ENCODE measurements at places on chromosomes 6 and 20. TPM values are rescaled to one million over a fixed set of nuclear protein-coding genes. Genes with fewer than 3 reads are reported as not detected.
A peak's percentile ranks its signal among the peaks of the same experiment; 100 is the strongest.

DNA sequence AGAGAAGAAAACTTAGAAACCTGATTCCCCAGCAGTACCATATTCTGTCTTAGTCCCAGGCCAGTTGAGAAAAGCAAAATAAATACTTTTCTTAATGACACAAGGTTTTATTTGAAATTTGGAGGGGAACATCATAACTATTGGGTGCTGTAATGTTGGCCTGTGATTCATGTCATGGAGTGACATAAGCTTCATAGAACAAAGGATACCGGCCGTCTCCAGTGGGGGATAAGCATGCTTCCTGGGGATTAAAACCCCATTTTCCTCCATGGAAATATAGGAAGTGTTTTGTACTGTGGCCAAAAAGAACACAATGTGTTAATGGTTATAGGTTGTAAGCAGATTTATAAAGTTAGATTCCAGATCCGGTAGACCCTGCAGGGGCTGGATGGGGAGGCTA is 18.0 kb downstream of the MTHFD1L start:
- no peaks in the 10 kb centered on the region for H3K27me3 ChIP-seq
- H3K36me3 ChIP-seq: peaks cover 14% of the 10 kb centered on the region
- DNase-seq: no peak
- no peak overlapping the region for H3K27ac ChIP-seq

The UFL1 gene
- 43.9 TPM for polyA plus RNA-seq

DNA sequence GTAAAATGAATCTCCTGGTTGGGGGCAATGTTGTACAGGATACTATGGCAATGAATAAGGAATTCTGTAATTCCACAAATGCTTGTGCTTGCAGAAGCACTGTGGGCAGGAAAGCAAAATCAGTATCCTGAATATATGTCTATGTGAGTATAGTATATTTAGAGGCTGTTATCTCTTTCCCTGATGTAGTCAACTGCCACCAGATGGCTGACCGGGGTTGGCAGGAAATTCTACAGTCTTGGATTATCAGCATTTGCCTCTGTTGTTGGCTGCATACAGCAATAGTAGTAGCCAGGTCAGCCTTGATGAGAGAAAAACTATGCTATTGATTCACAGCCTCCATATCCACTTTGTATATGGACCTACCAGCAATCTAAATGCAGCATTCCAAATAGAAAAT is 425.1 kb upstream of the JAG1 start:
- DNase-seq: peak; percentile 23
- H3K36me3 ChIP-seq: no peaks in the 10 kb centered on the region
- no peak overlapping the region for H3K27ac ChIP-seq
- no peak overlapping the region for H3K4me3 ChIP-seq
- H3K27me3 ChIP-seq: no peaks in the 10 kb centered on the region

The EPB41L1 gene
- 27.5 TPM for polyA plus RNA-seq

DNA sequence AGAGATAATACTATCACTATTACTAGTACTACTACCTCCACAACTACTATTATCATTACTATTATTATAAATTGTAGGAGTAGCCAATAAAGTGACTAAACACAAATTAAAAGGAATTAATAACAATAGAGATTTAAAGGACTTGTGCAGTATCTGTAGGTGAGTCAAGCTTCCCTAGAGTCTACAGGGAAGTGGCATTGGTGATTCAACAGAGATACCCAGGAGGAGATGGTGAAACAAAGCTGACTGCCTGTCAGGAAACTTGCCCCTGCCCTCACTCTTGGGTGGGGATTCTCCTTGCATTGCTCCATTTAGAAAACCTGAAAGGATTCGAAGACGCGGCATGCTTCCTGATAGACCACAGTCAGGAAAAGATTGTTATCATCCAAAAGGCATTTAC is 23.3 kb upstream of the BCLAF1 start:
- no peaks in the 10 kb centered on the region for H3K36me3 ChIP-seq
- no peak overlapping the region for H3K4me3 ChIP-seq

GRCh38 chr20:58044286-58044685 is 184.2 kb downstream of the ANKRD60 start:
- H3K4me3 ChIP-seq: no peak overlapping the region
- H3K27me3 ChIP-seq: peaks cover 10% of the 10 kb centered on the region
- H3K27ac ChIP-seq: no peak overlapping the region
- no peaks in the 10 kb centered on the region for H3K36me3 ChIP-seq
- no peaks in the 10 kb centered on the region for H3K4me1 ChIP-seq
- no peak for DNase-seq

DNA sequence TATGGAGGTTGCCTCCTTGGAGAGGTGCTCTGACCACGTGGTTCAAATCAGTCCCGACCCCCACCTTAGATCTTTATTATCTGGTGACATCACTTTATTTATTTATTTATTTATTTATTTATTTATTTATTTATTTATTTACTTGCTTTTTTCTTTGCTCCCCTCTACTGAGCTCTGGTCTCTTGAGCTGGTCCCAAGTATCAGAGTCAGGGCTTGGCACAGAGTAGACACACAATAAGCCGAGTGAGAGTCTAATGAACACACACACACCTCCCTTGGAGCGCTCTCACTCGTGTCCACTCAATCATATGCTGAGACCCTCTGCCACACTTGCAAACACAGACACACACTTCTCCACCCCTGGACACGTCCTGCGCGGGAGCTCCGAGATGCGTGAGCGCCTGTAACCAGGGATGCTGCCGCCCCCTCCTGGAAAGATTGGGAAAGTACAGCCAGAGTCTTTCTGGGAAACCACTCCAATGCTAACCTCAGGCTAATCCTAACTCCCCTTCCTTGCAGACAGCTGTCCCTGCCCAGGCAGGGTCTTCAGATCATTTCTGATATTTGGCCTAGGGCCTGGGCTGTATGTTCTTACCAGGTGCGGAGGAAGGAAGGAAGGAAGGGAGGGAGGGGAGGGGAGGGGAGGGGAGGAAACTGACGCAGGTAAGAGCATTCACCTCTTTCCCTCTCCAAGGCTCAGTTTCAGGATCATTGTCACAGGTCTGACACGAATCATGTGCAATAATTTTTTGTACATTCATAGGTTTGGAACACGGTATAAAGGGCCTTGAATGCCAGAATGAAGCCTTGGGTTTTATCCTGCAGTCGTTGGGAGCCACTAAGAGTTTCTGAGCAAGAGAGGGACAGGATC is 70.9 kb downstream of the STK35 start:
- H3K27ac ChIP-seq: no peak overlapping the region
- no peaks in the 10 kb centered on the region for H3K36me3 ChIP-seq
- H3K4me3 ChIP-seq: no peak overlapping the region
- peaks cover 2% of the 10 kb centered on the region for H3K4me1 ChIP-seq
- peaks cover 3% of the 10 kb centered on the region for H3K27me3 ChIP-seq

GRCh38 chr20:11734431-11734830 is 183.3 kb upstream of the BTBD3 start:
- no peak overlapping the region for H3K4me3 ChIP-seq
- H3K4me1 ChIP-seq: no peaks in the 10 kb centered on the region
- DNase-seq: no peak
- H3K36me3 ChIP-seq: no peaks in the 10 kb centered on the region

The RBCK1 gene
- polyA plus RNA-seq: 86.9 TPM

The FBXO30 gene
- polyA plus RNA-seq: 11.9 TPM

- H3K27ac ChIP-seq: no peak overlapping the region
- peaks cover 23% of the 10 kb centered on the region for H3K27me3 ChIP-seq
- no peak for DNase-seq
- no peaks in the 10 kb centered on the region for H3K36me3 ChIP-seq
Measured at GRCh38 chr20:57256205-57256604, 10.2 kb downstream of the BMP7 start.

- peaks cover 60% of the 10 kb centered on the region for H3K27me3 ChIP-seq
- H3K36me3 ChIP-seq: no peaks in the 10 kb centered on the region
- no peak within 1 kb of the TSS for H3K27ac ChIP-seq
- H3K4me3 ChIP-seq: peak within 1 kb of the TSS; percentile 37
- DNase-seq: peak; percentile 33
Measured at GRCh38 chr6:10886691-10887502, at the start of gene SYCP2L. Gene SYCP2L (plus strand): TSS chr6:10887052. CDS start chr6:10887127, 75 bp downstream.

The ZNF451 gene
- polyA plus RNA-seq: 27.6 TPM

- H3K4me3 ChIP-seq: no peak overlapping the region
- no peaks in the 10 kb centered on the region for H3K27me3 ChIP-seq
- no peak overlapping the region for H3K27ac ChIP-seq
- no peak for DNase-seq
Measured at GRCh38 chr6:1482381-1483166, 93.2 kb downstream of the FOXF2 start.

DNA sequence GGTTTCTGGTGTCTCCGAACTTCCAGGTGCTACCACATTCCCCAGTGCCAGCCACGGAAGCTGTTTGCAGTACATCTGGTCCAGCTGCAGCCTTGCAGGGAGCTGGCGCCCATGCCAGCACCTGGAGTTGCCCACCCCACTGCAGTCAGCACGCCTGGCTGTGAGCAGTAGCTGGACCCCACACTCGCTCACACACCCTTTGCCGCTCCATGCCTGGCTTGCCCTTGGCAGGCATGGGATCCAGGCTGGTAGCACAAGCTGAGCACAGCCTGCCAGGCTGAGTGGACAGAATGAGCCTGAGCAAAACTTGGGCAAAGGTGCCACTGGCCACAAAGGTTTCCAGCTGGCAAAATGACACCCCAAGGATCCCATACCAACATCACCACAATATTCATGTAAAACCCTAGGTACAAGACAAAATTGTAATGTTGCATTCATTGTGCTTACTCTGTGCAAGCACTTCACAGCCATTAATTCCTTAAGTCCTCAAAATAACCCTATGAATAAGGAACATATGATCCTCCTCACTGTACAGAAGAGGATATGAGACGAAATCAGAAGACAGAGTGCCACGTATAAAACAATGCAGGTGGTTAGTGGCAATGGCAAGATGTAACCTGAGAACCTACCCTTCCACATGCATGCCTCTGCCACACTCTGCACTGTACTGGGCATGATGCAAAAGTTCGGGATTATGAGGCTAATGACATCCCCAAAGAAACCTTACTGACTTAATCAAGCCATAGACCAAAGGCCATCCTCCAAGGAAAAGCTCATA is 18.3 kb downstream of the KIF16B start:
- no peak overlapping the region for H3K4me3 ChIP-seq
- peaks cover 2% of the 10 kb centered on the region for H3K4me1 ChIP-seq
- no peaks in the 10 kb centered on the region for H3K27me3 ChIP-seq
- H3K27ac ChIP-seq: no peak overlapping the region
- H3K36me3 ChIP-seq: no peaks in the 10 kb centered on the region
- no peak for DNase-seq

GRCh38 chr6:31829633-31830283 is 2.2 kb downstream of the HSPA1B start:
- no peaks in the 10 kb centered on the region for H3K27me3 ChIP-seq
- peaks cover 21% of the 10 kb centered on the region for H3K4me1 ChIP-seq
- H3K4me3 ChIP-seq: peak overlapping the region; percentile 73
- H3K27ac ChIP-seq: peak overlapping the region; percentile 92
- DNase-seq: no peak

The SPDEF gene
- 11.6 TPM for polyA plus RNA-seq

- DNase-seq: peak; percentile 96
- no peaks in the 10 kb centered on the region for H3K27me3 ChIP-seq
- peaks cover 16% of the 10 kb centered on the region for H3K4me1 ChIP-seq
- H3K27ac ChIP-seq: peak overlapping the region; percentile 44
- no peaks in the 10 kb centered on the region for H3K36me3 ChIP-seq
Measured at GRCh38 chr20:50292591-50293283, 102.1 kb downstream of the CEBPB start.

DNA sequence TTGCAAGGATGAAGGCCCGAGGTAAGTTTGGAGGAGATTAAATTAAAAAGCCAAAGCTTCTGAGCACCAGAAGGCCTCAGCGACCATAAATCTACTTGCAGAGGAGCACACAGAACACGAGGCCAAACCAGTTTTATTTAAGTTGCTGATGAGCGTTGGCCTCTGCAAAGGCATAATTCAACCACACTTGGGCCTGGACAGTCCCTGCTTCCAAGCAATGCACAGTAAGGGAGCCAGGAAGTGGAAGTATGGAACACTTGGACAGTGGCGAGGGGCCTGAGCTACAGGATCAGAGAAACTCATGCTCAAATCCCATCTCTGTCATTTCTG is 92.8 kb downstream of the PTPRT start:
- no peak overlapping the region for H3K27ac ChIP-seq
- H3K27me3 ChIP-seq: no peaks in the 10 kb centered on the region
- peak; percentile 2 for DNase-seq
- no peak overlapping the region for H3K4me3 ChIP-seq
- no peaks in the 10 kb centered on the region for H3K36me3 ChIP-seq

DNA sequence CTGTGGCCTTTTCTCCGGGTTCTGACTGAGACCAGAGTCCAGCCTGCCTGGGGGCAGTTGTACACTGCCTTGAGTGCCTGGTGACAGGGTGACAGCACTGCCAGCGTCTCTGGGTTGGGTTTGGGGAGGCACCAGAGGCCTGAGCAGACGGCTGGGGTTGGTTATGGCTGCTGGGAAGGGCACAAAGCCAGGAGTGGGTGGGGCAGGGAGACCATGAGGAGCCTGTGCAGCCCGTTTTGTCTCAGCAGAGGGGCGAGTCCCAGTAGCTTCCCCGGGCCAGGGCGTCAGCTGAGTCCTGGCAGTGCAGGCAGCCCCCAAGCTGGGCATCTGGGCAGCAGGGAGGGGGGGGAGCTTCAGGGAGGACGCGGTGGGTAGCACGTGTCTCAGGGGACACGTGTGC is 15.3 kb upstream of the SULF2 start:
- no peaks in the 10 kb centered on the region for H3K27me3 ChIP-seq
- no peak overlapping the region for H3K27ac ChIP-seq
- H3K4me1 ChIP-seq: no peaks in the 10 kb centered on the region
- no peak overlapping the region for H3K4me3 ChIP-seq
- no peaks in the 10 kb centered on the region for H3K36me3 ChIP-seq
- DNase-seq: no peak

The FAM83C gene
- polyA plus RNA-seq: 0.01 TPM

DNA sequence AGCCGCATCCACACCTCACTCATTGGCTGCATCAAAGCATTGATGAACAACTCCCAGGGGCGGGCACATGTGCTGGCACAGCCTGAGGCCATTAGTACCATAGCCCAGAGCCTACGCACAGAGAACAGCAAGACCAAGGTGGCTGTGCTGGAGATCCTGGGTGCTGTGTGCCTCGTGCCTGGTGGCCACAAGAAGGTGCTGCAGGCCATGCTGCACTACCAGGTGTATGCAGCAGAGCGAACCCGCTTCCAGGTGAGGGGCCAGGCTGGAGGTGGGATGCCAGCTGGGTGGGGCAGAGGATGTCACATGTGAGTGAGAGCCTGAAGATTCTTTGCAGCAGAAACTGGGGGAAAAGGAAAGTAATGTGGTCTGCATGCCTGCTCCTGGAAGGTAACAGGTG is 66.7 kb downstream of the MOCS1 start:
- H3K4me3 ChIP-seq: no peak overlapping the region
- peaks cover 24% of the 10 kb centered on the region for H3K36me3 ChIP-seq
- H3K27me3 ChIP-seq: no peaks in the 10 kb centered on the region

The ELOVL4 gene
- polyA plus RNA-seq: 3.3 TPM

- no peaks in the 10 kb centered on the region for H3K4me1 ChIP-seq
- no peak for DNase-seq
- no peak overlapping the region for H3K27ac ChIP-seq
- H3K36me3 ChIP-seq: peaks cover 48% of the 10 kb centered on the region
Measured at GRCh38 chr20:35934050-35934449, 20.3 kb downstream of the SCAND1 start.

- no peak overlapping the region for H3K4me3 ChIP-seq
- no peaks in the 10 kb centered on the region for H3K27me3 ChIP-seq
- no peak overlapping the region for H3K27ac ChIP-seq
- peak; percentile 20 for DNase-seq
- H3K4me1 ChIP-seq: no peaks in the 10 kb centered on the region
- H3K36me3 ChIP-seq: no peaks in the 10 kb centered on the region
Measured at GRCh38 chr6:69422475-69422874, 374.3 kb downstream of the LMBRD1 start.
